ENCODE measurements at places on chromosomes 13 and 19. TPM values are rescaled to one million over a fixed set of nuclear protein-coding genes. Genes with fewer than 3 reads are reported as not detected.

C19orf38 gene
- total RNA-seq, result 3.5 TPM

DNA sequence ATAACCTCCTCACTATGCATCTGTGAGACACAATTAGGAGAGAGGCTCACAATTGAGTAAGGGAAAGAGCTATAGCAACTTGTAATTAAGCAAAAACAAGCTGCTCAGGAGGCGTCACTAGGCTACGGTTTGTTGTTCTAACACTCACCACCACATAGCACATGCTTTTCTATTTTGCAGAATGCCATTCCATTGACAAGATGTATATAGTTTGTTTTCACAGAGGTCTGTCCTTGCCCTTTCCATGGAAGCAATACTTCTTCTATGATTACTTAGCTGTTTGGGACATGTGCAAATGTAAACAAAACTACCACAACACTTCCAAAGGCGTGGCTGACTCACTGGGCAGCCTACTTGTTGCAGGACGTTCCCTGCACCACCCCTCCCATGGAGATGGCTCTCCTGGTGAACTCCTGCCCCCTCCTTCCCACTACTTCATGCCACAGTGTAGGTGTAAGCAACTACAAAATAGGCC, 33.9 kb upstream of the FAM216B start:
- no peak overlapping the region for H3K4me3 ChIP-seq
- H3K27ac ChIP-seq, result no peak overlapping the region
- H3K36me3 ChIP-seq, result no peaks in the 10 kb centered on the region

GRCh38 chr13:51044023-51044665, 66.9 kb downstream of the C13orf42 start:
- no peaks in the 10 kb centered on the region for H3K27me3 ChIP-seq
- no peaks in the 10 kb centered on the region for H3K36me3 ChIP-seq
- H3K27ac ChIP-seq, result no peak overlapping the region
- no peaks in the 10 kb centered on the region for H3K4me1 ChIP-seq
- H3K4me3 ChIP-seq, result no peak overlapping the region
- no peak for DNase-seq

GRCh38 chr19:56840451-56841192, at the start of the genes PEG3 and ZIM2:
PEG3 (minus strand) TSS chr19:56840726; CDS start chr19:56824655, 16,071 bp downstream.
ZIM2 (minus strand) TSS chr19:56840726; CDS start chr19:56824277, 16,449 bp downstream.
- H3K4me1 ChIP-seq, result peaks cover 6% of the 10 kb centered on the region
- H3K27me3 ChIP-seq, result no peaks in the 10 kb centered on the region
- H3K27ac ChIP-seq, result peak within 1 kb of the TSS; percentile 77
- H3K36me3 ChIP-seq, result no peaks in the 10 kb centered on the region

DNA sequence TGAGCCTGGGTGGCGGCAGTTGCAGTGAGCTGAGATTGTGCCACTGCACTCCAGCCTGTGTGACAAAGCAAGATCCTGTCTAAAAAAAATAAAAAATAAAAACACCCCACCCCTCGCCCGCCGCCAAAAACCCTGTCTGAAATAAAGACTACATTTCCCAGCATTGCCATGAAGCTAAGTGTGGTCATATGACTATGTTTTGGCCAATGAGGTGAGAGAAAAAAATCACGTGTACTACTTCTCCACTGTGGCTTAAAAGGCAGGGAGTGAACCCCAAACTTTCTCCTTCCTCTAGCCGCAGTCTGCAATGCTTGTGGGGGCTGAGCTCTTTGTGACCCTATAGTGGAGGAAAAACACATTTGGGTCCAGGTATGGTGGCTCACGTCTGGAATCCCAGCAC, 54.9 kb downstream of the COLGALT1 start:
- H3K27ac ChIP-seq, result no peak overlapping the region
- peaks cover 3% of the 10 kb centered on the region for H3K4me1 ChIP-seq
- DNase-seq, result no peak
- H3K36me3 ChIP-seq, result no peaks in the 10 kb centered on the region
- no peak overlapping the region for H3K4me3 ChIP-seq

ZNF575 gene
- total RNA-seq, result not detected

DNA sequence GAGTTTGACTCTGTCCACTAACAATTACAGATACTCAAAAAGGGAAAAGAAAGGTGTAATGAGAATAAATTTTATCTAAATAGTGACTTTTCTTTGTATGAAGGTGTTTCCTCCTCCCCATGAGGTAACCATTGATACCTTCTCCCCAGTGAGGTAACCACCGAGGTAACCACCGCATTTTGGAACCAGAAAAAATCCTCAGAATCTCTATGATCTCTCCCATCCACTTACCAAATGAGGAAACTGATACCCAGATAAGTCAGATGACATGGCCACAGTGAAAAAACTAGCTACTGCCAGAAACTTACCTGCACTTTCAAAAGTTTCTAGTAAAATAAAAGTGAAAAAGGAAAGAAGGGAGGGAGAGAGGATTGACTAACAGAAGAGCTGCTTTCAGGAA, 124.0 kb upstream of the FNDC3A start:
- H3K4me3 ChIP-seq, result no peak overlapping the region
- no peaks in the 10 kb centered on the region for H3K4me1 ChIP-seq
- H3K36me3 ChIP-seq, result no peaks in the 10 kb centered on the region
- no peak for DNase-seq

DNA sequence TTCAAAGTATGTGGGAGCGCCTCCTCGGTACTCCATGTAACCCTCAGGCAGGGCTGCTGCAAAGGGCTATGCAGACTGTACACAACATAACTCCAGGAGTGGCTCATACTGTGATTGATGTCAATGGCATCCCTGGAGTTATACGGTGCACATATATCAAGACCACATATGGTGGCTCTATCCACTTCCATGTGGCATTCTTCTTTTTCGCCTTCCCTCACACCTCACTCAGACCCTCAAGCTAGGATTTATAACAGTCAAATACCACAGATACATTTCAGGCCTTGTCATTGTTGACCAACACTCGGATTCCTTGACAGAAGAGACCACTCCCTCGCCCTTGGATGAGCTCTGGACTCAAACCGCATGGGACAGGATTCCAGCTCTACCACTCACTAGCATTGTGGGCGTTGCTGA, 11.3 kb upstream of the UBL3 start:
- DNase-seq, result no peak
- no peak overlapping the region for H3K27ac ChIP-seq
- H3K27me3 ChIP-seq, result no peaks in the 10 kb centered on the region
- H3K36me3 ChIP-seq, result no peaks in the 10 kb centered on the region
- no peaks in the 10 kb centered on the region for H3K4me1 ChIP-seq

- DNase-seq, result no peak
- no peaks in the 10 kb centered on the region for H3K27me3 ChIP-seq
- no peak overlapping the region for H3K4me3 ChIP-seq
- H3K4me1 ChIP-seq, result no peaks in the 10 kb centered on the region
- no peak overlapping the region for H3K27ac ChIP-seq
- H3K36me3 ChIP-seq, result no peaks in the 10 kb centered on the region
Measured at GRCh38 chr13:25587326-25587980, 215.7 kb downstream of the ATP8A2 start.

MIA gene
- not detected for total RNA-seq

- no peaks in the 10 kb centered on the region for H3K4me1 ChIP-seq
- H3K36me3 ChIP-seq, result no peaks in the 10 kb centered on the region
- no peak overlapping the region for H3K27ac ChIP-seq
- no peaks in the 10 kb centered on the region for H3K27me3 ChIP-seq
- H3K4me3 ChIP-seq, result no peak overlapping the region
- no peak for DNase-seq
Measured at GRCh38 chr19:48770266-48770665, 14.9 kb downstream of the FGF21 start.

DNA sequence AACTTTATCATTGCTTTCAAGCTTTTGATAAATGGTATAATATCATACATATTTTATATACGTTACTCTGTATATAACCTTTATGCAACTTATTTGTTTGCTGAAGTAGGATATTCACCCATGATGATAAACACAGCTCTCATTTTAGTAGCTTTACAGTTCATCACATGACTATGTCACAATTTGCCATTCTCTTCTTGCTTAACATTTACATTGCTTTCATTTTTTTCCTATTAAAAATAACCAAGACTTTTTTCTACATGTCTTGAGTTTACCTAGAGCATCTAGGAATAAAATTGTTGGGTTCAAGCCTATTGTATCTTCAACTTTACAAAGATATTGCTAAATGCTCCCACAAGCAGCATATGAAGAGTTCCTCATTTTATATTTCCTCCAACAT, 54.0 kb downstream of the KCNRG start:
- H3K27ac ChIP-seq, result peak overlapping the region; percentile 72
- H3K36me3 ChIP-seq, result no peaks in the 10 kb centered on the region
- DNase-seq, result no peak
- peak overlapping the region; percentile 12 for H3K4me3 ChIP-seq
- H3K4me1 ChIP-seq, result peaks cover 38% of the 10 kb centered on the region

GRCh38 chr13:23321535-23322241, 111.8 kb downstream of the SACS start:
- H3K27ac ChIP-seq, result peak overlapping the region; percentile 75
- no peaks in the 10 kb centered on the region for H3K36me3 ChIP-seq
- peak; percentile 63 for DNase-seq
- peak overlapping the region; percentile 60 for H3K4me3 ChIP-seq

- no peak overlapping the region for H3K4me3 ChIP-seq
- H3K27ac ChIP-seq, result no peak overlapping the region
- DNase-seq, result no peak
- no peaks in the 10 kb centered on the region for H3K27me3 ChIP-seq
Measured at GRCh38 chr13:51455532-51455931, 2.7 kb upstream of the INTS6 start.

- no peaks in the 10 kb centered on the region for H3K36me3 ChIP-seq
- DNase-seq, result no peak
- H3K27ac ChIP-seq, result no peak overlapping the region
Measured at GRCh38 chr19:38792250-38793111, 3.5 kb downstream of the LGALS7B start.

RFX1 gene
- 3.0 TPM for total RNA-seq

GRCh38 chr19:15850385-15850784, 34.9 kb upstream of the OR10H1 start:
- H3K36me3 ChIP-seq, result no peaks in the 10 kb centered on the region
- no peaks in the 10 kb centered on the region for H3K27me3 ChIP-seq
- no peaks in the 10 kb centered on the region for H3K4me1 ChIP-seq
- H3K4me3 ChIP-seq, result no peak overlapping the region
- H3K27ac ChIP-seq, result no peak overlapping the region
- DNase-seq, result no peak

ICAM1 gene
- total RNA-seq, result 41.4 TPM

DNA sequence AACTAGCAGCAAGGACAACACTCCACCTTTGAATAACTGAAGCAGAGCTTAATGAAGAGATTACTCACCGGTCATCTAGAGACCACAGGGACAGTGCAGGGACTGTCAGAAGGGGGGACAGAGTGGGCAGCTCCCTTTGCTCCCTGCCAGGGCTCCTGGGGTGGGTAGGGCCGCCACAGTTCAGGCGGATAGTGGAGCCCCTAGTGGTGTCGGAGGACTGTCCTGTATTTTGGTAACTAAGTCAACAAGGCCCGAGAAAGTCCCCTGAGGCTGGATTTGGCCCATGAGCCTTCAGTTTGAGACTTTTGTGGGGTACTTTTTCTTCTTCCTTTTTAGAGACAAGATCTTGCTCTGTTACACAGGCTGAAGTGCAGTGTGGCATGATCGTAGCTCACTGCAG, 44.6 kb downstream of the GJA3 start:
- DNase-seq, result no peak
- H3K27ac ChIP-seq, result no peak overlapping the region
- H3K4me3 ChIP-seq, result no peak overlapping the region
- H3K4me1 ChIP-seq, result peaks cover 15% of the 10 kb centered on the region

DNA sequence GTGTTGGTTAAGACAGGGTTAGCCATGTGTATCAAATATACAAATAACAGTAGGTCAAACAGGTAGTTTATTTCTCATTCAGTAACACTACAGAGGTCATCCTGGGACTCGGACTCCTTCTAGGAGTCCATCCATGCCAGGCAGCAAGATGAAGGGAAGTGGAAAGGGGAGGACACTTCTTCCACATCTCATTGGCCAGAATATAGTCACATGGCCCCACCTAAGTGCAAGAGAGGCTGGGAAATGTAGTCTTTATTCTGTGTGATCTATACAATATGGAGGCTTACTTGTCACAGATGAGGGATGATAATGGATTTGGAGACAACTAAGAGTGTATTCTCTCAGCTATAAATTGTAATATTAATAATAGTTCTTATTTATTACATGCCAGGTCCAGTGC, 31.1 kb downstream of the RDH8 start:
- H3K4me3 ChIP-seq, result no peak overlapping the region
- no peaks in the 10 kb centered on the region for H3K27me3 ChIP-seq
- H3K4me1 ChIP-seq, result no peaks in the 10 kb centered on the region
- H3K36me3 ChIP-seq, result no peaks in the 10 kb centered on the region

DNA sequence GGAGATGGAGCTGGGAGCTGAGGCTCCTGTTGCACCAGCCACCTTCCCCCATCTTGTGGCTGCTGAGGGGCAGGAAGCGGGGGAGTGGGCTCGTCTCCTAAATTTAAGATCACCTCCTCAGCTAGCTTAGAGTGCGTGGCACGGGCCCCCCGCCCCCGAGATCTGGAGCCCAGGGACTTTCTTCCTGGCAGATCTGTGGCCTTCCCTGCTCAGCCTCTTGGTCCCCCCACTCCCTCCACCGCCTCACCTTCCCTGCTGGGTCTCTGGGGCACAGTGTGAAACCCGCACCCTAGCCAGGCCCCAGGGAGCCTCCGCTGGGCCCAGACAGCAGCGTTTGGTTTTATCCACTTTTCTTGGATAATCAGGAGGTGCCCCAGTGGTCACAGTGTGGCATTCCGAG, 35.9 kb downstream of the MAU2 start:
- H3K27me3 ChIP-seq, result no peaks in the 10 kb centered on the region
- no peak overlapping the region for H3K4me3 ChIP-seq

ARL11 gene
- total RNA-seq, result 1.1 TPM

GJA3 gene
- not detected for total RNA-seq

JSRP1 gene
- total RNA-seq, result not detected

ANKRD27 gene
- 33.8 TPM for total RNA-seq

ATP1A3 gene
- total RNA-seq, result not detected

- no peaks in the 10 kb centered on the region for H3K27me3 ChIP-seq
- DNase-seq, result no peak
- no peaks in the 10 kb centered on the region for H3K4me1 ChIP-seq
- H3K36me3 ChIP-seq, result no peaks in the 10 kb centered on the region
- no peak overlapping the region for H3K27ac ChIP-seq
Measured at GRCh38 chr13:91962946-91963345, 564.5 kb downstream of the GPC5 start.

GRCh38 chr19:14058182-14059092, 3.4 kb downstream of the PALM3 start:
- H3K27ac ChIP-seq, result no peak overlapping the region
- H3K27me3 ChIP-seq, result no peaks in the 10 kb centered on the region
- no peaks in the 10 kb centered on the region for H3K4me1 ChIP-seq
- no peak overlapping the region for H3K4me3 ChIP-seq

DNA sequence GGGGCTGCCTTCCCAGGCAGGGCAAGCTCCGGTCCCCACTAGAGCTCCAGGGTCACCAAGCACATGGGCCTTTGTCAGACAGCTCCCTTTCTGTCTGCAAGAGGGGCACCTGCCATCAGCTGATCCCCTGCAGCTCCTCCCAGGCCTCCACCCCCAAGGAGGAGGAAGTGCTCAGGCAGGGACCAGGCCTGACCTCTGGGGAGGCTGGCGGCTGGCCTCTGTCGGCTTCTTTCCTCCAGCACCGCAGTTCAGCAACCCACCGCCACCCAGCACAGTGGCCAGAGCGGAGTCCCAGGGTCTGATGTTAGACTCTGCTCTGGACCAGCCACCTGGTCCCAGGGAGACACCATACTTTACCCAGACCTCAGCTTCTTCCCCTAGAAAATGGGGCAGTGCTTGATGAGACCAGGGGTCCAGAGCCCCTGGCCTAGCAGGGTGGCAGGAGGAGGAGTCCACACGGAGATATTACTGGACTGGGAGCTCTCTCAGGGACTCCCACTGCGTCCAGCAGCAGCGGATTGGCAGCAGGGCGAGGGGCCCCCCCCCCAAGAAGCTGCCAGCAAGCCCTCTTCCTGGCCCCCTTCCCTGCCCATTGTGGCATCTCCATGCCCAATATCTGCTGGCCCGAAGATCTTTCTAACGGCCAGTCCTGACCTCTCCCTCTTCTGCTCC, 24.1 kb downstream of the NKPD1 start:
- no peaks in the 10 kb centered on the region for H3K4me1 ChIP-seq
- H3K27me3 ChIP-seq, result no peaks in the 10 kb centered on the region
- H3K4me3 ChIP-seq, result no peak overlapping the region
- peaks cover 11% of the 10 kb centered on the region for H3K36me3 ChIP-seq
- DNase-seq, result no peak
- H3K27ac ChIP-seq, result no peak overlapping the region

All from thoracic aorta (tissue), 2 donors.